ENCODE measurements at places on chromosomes 2 and 18.
A peak's percentile ranks its signal among the peaks of the same experiment; 100 is the strongest.

DNA sequence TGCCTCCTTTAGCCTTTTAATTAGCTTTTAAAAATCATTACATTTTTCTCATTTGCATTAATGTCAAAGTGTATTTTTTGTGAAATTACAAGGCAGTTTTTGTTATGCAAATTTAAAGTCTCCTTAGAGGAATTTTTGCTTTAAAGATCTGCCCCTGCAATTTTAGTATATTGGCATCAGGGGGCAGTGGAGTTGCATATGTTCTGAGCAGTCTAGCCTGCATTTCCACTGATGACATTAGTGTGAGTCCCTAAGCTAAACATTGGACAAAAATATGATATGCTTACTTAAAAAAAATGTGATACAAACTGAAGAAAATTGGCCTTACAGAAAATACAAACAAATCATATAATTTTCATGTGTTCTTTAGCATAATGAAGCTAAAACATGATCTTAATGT is 426.5 kb downstream of the SLC4A3 start:
- H3K36me3 ChIP-seq: no peaks in the 10 kb centered on the region
- no peak for DNase-seq
- no peak overlapping the region for H3K4me3 ChIP-seq
- H3K27me3 ChIP-seq: no peaks in the 10 kb centered on the region

GRCh38 chr18:63319383-63320122 is at the start of gene BCL2:
Gene BCL2 (minus strand): TSS chr18:63319769.
- peak; percentile 21 for DNase-seq
- H3K36me3 ChIP-seq: no peaks in the 10 kb centered on the region
- no peaks in the 10 kb centered on the region for H3K27me3 ChIP-seq
- H3K4me1 ChIP-seq: peaks cover 44% of the 10 kb centered on the region
- peak within 1 kb of the TSS; percentile 87 for H3K4me3 ChIP-seq

DNA sequence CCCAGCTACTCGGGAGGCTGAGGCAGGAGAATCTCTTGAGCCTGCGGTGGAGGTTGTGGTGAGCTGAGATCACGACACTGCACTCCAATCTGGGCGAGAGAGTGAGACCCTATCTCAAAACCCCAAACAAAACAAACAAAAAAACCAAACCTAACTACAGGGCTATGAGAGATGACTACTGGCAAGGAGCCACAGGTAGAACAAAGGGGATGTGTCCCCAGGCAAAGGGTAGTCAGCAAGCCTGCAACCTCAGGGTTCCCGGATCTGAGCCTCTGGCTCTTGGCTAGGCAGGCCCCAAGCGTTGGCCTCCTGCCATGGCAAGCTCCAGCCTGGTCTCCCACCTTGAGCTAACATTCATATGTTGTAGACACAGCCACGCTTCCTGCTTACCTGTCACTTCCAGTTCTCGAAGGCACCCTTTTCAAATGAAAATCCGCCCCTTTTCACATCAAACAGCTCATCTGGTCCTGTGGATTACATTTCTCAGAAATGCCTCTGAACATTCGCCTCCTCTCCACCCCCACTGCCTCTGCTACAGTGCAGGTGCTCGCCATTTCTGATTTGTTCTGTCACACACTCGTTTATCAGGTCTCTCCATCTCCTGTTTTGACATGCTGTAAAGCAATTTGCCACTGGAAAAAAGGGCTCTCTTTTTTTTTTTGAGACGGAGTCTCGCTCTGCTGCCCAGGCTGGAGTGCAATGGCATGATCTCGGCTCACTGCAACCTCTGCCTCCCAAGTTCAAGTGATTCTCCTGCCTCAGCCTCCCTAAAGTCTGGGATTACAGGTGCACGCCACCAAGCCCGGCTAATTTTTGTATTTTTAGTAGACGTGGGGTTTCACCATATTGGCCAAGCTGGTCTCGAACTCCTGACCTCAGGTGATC is 13.1 kb upstream of the ACTR3 start:
- no peaks in the 10 kb centered on the region for H3K36me3 ChIP-seq
- no peaks in the 10 kb centered on the region for H3K27me3 ChIP-seq
- no peak for DNase-seq
- H3K27ac ChIP-seq: no peak overlapping the region
- H3K4me3 ChIP-seq: no peak overlapping the region

- H3K27me3 ChIP-seq: no peaks in the 10 kb centered on the region
- peaks cover 5% of the 10 kb centered on the region for H3K4me1 ChIP-seq
- H3K27ac ChIP-seq: no peak overlapping the region
- DNase-seq: peak; percentile 44
- H3K4me3 ChIP-seq: no peak overlapping the region
These were observed 32.3 kb downstream of the CCNT2 start for GRCh38 chr2:134950886-134951285.

DNA sequence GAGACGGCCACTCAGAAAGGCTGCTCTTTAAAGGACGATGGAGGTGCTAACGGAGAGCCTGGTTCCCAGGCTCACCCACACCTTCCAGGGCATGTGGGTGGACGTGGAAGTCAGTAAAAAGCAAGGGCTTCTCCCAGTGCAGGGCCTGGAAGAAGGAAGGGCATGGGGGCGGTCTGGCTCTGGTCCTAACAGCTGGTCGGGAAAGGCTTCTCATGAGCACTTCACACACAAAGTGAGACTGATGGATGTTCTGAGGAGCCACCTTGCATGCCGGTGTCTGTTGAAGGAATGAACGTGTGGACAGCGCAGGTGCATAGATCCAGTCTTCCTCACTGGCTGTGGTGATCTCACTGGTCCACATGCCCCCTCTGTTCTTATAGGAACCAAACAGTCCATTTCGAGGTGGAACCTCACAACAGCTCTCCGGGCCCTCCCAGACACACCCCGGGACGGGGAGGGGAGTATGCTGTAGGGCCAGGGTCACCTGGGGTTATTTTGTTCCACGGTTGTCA is 90.6 kb upstream of the UXS1 start:
- no peak overlapping the region for H3K27ac ChIP-seq
- no peak overlapping the region for H3K4me3 ChIP-seq
- no peaks in the 10 kb centered on the region for H3K36me3 ChIP-seq
- H3K27me3 ChIP-seq: no peaks in the 10 kb centered on the region
- no peaks in the 10 kb centered on the region for H3K4me1 ChIP-seq

- no peak for DNase-seq
- H3K27ac ChIP-seq: no peak overlapping the region
- H3K27me3 ChIP-seq: no peaks in the 10 kb centered on the region
- H3K4me3 ChIP-seq: no peak overlapping the region
- peaks cover 12% of the 10 kb centered on the region for H3K4me1 ChIP-seq
- H3K36me3 ChIP-seq: no peaks in the 10 kb centered on the region
These were observed 24.8 kb downstream of the GNLY start for GRCh38 chr2:85718885-85719492.

GRCh38 chr2:55400332-55400731 is 19.3 kb downstream of the CCDC88A start:
- DNase-seq: no peak
- no peak overlapping the region for H3K4me3 ChIP-seq
- peaks cover 8% of the 10 kb centered on the region for H3K36me3 ChIP-seq
- H3K4me1 ChIP-seq: no peaks in the 10 kb centered on the region

GRCh38 chr2:154623819-154624218 is 74.7 kb upstream of the KCNJ3 start:
- H3K4me1 ChIP-seq: no peaks in the 10 kb centered on the region
- H3K4me3 ChIP-seq: no peak overlapping the region
- DNase-seq: peak; percentile 75
- no peaks in the 10 kb centered on the region for H3K36me3 ChIP-seq
- no peaks in the 10 kb centered on the region for H3K27me3 ChIP-seq

DNA sequence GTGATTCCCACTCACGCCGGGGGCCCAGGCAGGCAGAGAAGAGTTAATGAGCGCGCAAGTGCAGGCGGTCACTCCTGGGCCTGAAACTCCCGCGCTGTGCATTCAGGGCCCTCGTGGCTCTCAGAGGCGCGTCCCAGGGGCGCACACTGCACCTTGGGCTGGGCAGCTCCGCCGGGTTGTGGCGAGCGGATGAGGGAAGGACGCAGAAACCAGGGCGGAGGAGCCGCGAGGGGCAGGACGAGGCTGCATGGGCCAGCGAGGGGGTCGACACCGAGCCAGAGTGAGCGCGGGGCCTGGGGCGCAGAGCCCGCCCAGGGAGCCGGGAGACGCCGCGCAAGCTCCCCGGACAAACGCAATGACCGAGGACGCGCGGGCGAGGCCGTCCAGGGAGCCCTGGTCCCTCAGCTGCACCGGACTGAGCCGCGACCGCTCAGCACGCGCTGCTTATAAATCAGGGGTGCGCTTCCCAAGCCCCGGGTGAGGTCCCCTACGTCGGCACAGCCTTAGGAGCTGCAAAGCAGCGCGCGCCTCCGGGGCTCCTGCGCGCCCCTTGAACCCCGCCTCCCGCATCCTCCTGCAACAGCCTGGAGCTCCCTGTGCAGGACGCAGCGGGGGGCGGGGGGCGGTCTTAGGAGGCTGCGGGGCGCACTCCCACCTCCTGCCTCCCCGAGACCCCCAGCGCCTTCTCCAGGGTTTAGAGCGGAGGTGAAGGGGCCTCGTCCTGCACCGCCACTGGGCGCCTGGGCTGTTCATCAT is 180.2 kb upstream of the ALKAL2 start:
- H3K27me3 ChIP-seq: peaks cover 9% of the 10 kb centered on the region
- H3K4me3 ChIP-seq: peak overlapping the region; percentile 41
- H3K36me3 ChIP-seq: no peaks in the 10 kb centered on the region
- no peak overlapping the region for H3K27ac ChIP-seq

All from common myeloid progenitor, CD34-positive (primary cell).